SJSA1 (cell line): ENCODE measurements at places on chromosomes 4 and X. TPM values are rescaled to one million over a fixed set of nuclear protein-coding genes. Genes with fewer than 3 reads are reported as not detected.

- DNase-seq: no peak
Observed at GRCh38 chrX:36650622-36651021, 357.5 kb upstream of the FAM47C start.

- DNase-seq: no peak
Observed at GRCh38 chr4:168711197-168712140, 214.6 kb downstream of the PALLD start.

DNA sequence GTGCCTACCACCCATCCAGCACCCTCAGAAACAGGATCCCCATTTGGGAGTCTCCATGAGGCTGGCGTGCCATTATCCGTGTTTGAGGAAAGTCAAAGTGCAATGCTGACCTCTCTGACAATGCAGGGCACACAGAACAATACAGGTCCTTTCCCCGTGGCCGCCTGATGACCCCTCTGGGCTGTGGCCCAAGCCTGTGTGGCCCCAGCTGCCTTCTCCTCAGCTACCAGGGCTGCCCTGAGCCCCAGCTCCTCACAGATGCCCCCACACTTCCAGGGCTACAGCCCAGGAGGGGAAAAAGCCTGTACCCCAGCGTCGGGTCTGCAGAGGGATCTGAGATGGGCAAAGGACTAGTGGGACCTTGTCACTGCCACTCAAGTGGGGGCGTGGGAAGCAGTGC lies 15.5 kb downstream of the ZFYVE28 start:
- no peak for DNase-seq

The SATL1 gene
- 0.18 TPM in 1 of 2 replicates, not detected in the other for total RNA-seq

The FAM47A gene
- total RNA-seq: not detected in 2 replicates

The KCNE5 gene
- total RNA-seq: not detected in 2 replicates

The AMTN gene
- total RNA-seq: not detected in 2 replicates
